Aorta (tissue), 5 donors: ENCODE measurements at places on chromosomes 1 and 21.
A peak's percentile ranks its signal among the peaks of the same experiment; 100 is the strongest.

DNA sequence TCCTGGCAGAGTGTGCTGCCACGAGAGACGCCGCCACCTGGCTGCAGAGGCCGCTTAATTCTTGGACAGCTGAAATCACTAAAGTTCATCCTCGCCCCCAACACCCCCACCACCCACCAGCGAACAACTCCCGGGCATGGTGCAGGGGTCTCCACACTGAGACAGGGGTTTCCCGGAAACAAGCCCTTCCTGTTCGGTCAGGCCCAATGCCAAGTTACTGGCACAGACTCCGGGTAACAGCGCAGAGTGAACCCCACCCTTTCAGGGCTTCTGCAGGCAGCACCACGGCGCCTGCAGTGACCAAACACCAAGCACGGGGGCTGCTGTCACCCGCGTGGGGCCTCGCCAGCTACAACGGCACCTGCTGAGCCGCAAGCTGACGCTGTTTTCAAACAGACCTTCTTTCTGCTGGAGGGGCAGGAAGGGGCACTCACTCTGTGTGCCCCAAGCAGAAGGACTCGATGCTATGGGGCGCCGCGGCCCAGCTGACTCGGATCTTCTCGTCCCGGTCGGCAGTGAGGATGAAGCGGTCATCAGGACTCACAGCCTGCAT lies 17.4 kb downstream of the WDR4 start:
- DNase-seq = no peak

DNA sequence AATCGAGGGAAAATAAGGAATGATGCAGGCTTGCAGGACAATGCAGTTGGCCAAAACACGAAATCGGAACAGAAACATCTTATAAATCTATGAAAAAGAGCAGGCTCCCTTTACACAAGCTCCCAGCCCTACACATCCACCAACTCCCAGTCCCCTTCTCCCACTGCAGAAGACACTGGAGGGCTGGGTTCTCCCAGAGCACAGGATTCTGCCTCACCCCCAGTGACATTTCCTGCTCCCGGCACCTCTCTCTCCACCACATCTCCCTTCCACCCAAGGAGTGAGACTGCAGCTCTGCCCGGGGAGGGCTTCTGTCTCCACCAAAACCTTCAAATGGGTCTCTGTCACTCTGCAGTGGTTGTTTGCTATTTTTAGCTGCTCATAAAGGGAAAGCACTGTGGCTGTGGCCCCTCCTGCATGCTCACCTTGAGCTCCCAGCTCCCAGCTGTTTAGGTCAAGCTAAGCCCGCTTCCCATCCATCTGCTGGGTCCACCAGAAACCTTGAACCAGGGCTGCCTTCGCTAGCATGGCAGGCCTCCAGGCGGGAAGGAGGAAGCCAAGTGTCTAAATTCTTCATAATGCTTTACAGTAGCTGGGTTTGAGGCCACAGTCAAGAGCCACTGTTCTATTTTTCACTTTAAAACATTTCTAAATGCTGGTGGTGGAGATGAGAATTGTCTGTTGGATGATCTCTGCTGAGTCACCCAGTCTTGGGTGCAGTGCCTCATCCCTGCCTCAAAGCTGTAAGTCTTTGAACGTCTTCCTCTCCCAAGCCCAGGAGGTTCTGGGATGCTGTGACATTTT lies 3.3 kb upstream of the C2CD2 start:
- no peak for DNase-seq

GRCh38 chr1:44964396-44964795 lies 22.0 kb downstream of the EIF2B3 start:
- DNase-seq = no peak

DNA sequence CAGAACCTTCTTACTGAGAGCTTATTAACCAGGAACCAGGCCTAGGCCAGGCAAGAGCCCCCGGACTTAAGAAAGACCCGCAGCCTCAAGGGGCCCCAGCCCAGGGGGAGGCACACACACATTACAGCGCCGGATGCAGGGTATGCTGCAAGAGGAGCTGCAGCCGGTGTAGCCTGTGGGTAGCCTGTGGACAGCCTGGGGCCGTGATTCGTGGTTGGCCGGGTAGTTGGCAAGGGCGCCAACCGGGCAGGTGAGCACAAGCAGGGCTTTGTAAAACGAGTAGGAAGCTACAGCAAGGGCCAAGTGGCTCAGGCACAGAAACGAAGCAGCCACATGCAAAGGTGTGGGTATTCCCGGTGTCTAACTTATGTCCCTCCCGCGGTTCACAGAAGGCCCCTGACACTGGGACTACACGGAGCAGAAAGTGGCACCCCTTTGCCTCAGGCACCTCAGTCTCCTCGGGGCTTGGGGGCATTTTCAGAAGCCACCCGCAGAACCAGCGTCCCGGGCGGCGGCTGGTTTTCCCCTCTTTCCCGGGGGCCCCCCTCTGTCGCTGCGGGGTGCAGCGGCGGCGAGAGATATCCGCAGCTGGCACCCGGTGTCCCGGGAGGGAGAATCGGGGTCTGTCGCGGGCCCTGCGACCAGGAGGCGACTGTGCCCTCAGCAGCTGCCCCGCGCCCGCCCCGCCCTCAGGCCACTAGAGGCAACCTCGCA lies 40.8 kb downstream of the KIAA1614 start:
- DNase-seq = peak; percentile 45

GRCh38 chr1:210293171-210293607 lies 35.5 kb upstream of the HHAT start:
- peak; percentile 90 for DNase-seq

DNA sequence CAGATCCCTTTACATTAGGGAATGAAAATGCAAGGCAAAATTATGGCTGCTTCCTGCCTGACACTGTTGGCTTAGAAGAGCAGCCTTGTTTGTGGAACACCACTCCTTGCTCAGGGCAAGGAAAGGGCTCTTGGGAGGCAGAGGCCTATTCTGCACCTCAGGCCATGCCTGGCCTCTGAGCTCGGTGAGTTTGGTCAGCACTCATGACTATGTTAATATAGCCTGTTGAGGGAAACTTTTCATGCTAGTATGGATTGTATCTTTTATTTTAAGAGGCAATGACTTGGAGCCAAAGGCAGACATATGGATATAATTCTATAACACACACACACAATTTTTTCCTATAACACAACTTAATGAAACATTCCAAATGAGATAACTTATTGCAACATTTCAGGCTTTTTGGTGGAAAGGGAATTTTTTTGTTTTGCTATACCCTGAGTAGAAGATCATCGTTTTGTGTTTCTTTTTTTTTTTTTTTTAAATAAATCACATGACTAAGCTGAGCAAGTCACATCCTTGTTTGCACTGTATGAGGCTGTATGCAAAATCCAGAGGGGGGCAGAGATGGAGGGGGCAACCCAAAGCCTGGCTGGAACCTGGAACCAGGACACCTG lies 5.6 kb upstream of the YRDC start:
- no peak for DNase-seq
